ENCODE measurements at places on chromosomes 1 and 21. TPM values are rescaled to one million over a fixed set of nuclear protein-coding genes. Genes with fewer than 3 reads are reported as not detected.
A peak's percentile ranks its signal among the peaks of the same experiment; 100 is the strongest.

- DNase-seq: no peak
- no peak overlapping the region for H3K4me3 ChIP-seq
- H3K27ac ChIP-seq: no peak overlapping the region
- H3K36me3 ChIP-seq: no peaks in the 10 kb centered on the region
- peaks cover 24% of the 10 kb centered on the region for H3K4me1 ChIP-seq
- H3K27me3 ChIP-seq: no peaks in the 10 kb centered on the region
Measured at GRCh38 chr1:226788965-226789364, 49.9 kb upstream of the ITPKB start.

Gene USP33
- total RNA-seq: 47.1 TPM

DNA sequence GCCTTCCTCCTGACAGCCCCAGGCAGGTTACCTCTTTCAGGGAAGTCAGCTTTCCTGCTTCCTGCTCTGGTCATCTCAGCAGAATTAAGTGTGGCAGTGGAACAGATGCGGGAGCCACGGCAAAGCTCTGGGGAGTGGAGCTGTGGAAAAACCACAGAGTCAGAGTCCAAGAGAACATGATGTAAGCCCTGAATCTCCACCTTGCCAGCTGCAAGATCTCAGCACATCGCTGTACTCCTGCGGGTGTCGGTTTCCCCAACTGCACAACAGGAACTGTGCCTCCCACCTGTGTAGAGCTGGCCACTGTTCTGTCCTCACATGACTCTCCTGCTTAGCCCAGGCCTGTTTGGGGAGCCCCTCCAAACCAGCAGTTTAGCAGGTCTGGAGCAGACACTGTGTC lies 123.7 kb downstream of the MATN1 start:
- H3K36me3 ChIP-seq: no peaks in the 10 kb centered on the region
- peaks cover 17% of the 10 kb centered on the region for H3K27me3 ChIP-seq

DNA sequence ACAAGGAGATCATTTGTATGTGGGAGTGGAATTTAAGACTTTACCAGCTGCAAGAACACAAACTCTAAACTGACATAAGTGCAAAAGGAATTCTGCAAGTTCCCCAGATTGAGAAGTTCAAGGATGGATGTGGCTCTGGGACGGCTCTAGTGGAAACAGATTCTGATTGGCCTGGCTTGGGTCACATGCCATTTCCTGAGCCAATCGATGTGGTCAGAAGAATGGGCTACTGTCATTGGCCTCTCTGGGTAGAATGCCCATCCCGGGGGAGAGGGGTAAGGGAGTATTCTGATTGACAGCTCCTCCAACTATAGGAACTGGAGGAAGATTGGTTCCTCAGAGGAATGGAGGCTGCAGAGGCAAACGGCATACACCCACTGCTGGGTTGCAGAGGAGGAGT lies 6.0 kb upstream of the IFNLR1 start:
- H3K4me3 ChIP-seq: no peak overlapping the region
- peak overlapping the region; percentile 41 for H3K27ac ChIP-seq
- H3K4me1 ChIP-seq: peaks cover 82% of the 10 kb centered on the region
- no peak for DNase-seq

Gene CTSS
- total RNA-seq: 70.8 TPM

Gene DENND2D
- 134 TPM for total RNA-seq

Measured in activated T-cell treated with anti-CD3 and anti-CD28 coated beads, Interleukin-2, amount 50 U/mL, for 72 hours (primary cell).